H9 (cell line): ENCODE measurements at places on chromosomes 13 and 19. TPM values are rescaled to one million over a fixed set of nuclear protein-coding genes. Genes with fewer than 3 reads are reported as not detected.

DNA sequence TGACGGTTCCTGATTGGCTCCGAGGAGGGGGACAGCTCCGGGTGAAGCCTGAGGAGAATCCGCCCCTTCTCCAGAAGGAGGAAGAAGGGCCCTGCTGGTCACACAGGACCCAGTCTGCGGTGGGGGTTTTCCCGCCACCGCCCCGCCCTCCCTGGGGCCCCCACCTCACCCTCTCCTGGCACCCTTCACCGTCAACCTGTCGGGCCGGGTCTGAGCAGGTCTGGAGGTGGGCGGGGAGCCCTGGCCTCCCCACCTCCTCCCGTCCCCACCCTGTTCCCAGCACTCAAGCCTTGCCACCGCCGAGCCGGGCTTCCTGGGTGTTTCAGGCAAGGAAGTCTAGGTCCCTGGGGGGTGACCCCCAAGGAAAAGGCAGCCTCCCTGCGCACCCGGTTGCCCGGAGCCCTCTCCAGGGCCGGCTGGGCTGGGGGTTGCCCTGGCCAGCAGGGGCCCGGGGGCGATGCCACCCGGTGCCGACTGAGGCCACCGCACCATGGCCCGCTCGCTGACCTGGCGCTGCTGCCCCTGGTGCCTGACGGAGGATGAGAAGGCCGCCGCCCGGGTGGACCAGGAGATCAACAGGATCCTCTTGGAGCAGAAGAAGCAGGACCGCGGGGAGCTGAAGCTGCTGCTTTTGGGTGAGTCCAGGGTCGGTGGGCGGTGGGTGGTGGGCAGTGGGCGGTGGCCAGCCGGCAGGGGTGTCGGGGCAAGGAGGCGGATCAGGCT lies at the start of gene GNA15:
GNA15 (plus strand) TSS at position 73 of the 723 bp plus-strand sequence; CDS start at position 491, 418 bp downstream.
- H3K4me1 ChIP-seq: no peaks in the 10 kb centered on the region
- no peak within 1 kb of the TSS for H3K27ac ChIP-seq
- no peak for DNase-seq

DNA sequence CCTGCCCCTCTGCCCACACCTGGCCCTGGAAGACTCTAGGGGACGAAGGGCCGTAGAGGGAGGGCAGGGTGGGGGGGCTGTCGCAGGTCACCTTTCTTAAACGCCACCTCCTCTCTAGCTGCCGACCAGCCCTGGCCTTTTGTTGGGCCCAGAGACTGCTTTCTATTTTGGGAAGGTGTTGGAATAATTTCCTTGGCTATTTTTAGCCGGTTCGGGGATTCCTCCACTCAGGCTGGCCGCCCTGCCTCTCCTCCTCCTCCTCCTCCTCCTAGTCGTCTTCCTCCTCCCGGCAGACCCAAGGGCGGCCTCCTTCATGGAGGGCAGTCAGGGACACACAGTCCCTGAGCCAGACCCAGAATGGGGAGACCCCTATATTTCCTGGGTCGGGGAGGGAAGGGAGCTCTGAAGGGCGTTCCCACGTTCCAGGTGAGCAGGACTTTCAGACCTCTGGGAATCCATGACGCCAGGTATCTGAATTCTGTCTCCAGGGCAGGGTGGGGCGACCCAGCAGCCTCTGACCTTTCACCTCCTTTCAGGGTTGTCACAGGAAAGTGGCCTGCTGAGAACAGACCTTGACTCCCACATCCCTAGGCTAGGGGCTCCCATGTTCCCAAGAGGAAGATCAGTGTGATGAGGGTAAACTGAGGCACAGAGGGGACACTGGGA lies 19.9 kb downstream of the GADD45B start:
- peak overlapping the region; percentile 24; the same call in 1 of the 2 replicates for H3K4me3 ChIP-seq
- no peak overlapping the region for H3K27ac ChIP-seq
- H3K4me1 ChIP-seq: peaks cover 2% of the 10 kb centered on the region
- H3K36me3 ChIP-seq: no peaks in the 10 kb centered on the region
- no peak for DNase-seq
- H3K27me3 ChIP-seq: peaks cover under 1% of the 10 kb centered on the region; the same call in 1 of the 2 replicates

Gene LHB
- total RNA-seq: not detected in 2 replicates

Gene MYO1F
- total RNA-seq: 1.0 and 1.2 TPM in 2 replicates

- DNase-seq: no peak
- H3K4me1 ChIP-seq: peaks cover 3% of the 10 kb centered on the region; the same call in 1 of the 2 replicates
- H3K36me3 ChIP-seq: peaks cover 1% of the 10 kb centered on the region; the same call in 2 of the 3 replicates
Measured at GRCh38 chr13:109254274-109254673, 532.1 kb downstream of the IRS2 start.

DNA sequence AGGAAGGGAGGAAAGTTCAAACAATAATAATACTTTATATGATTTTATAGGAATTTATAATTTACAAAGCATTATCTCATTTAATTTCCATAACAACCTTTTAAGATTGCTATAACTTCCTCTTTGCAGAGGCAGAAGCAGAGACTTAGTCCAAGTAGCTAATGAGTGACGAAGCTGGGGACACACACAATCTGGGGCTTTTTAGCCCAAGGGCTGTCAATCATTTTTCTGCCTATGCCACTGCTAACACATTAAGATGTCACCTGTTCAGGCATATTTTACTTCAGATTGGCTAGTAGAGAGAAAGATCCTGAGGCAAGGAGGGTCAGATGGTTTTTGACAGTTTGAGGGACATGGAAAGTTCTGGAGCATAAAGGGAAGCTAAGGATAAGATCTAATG lies 12.6 kb downstream of the SCEL start:
- DNase-seq: no peak
- no peaks in the 10 kb centered on the region for H3K36me3 ChIP-seq
- no peak overlapping the region for H3K27ac ChIP-seq
- no peaks in the 10 kb centered on the region for H3K27me3 ChIP-seq
- no peaks in the 10 kb centered on the region for H3K4me1 ChIP-seq
- no peak overlapping the region for H3K4me3 ChIP-seq

- H3K36me3 ChIP-seq: peaks cover 76% of the 10 kb centered on the region
- H3K4me3 ChIP-seq: no peak overlapping the region
- H3K27me3 ChIP-seq: no peaks in the 10 kb centered on the region
- H3K27ac ChIP-seq: no peak overlapping the region
Measured at GRCh38 chr19:19674315-19674714, 5.7 kb downstream of the ZNF101 start.

Gene LGALS14
- total RNA-seq: not detected in 2 replicates

Gene ZNF534
- total RNA-seq: not detected in 2 replicates

DNA sequence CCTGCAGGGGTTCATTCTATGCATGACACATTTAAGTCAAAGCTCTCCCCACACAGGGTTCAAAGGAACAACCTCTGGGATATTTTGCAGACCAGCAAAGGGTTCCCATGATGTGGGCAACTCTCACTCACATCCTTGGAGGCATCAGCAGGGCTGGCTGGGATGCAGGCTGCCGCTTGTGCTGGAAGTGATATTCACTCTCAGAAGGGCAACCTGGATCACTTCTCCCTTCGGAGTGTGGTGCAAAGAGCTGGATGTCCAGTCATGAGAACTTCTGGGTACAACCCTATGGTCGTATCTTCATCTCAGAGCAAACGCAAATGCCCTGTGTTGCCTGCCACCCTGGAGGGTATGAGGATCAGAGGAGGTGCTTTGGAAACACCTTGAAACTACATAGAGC lies 98.6 kb downstream of the ZDHHC20 start:
- DNase-seq: peak; percentile 7
- H3K4me3 ChIP-seq: no peak overlapping the region
- H3K4me1 ChIP-seq: no peaks in the 10 kb centered on the region
- no peaks in the 10 kb centered on the region for H3K27me3 ChIP-seq
- no peaks in the 10 kb centered on the region; the same call in 2 of the 3 replicates for H3K36me3 ChIP-seq

DNA sequence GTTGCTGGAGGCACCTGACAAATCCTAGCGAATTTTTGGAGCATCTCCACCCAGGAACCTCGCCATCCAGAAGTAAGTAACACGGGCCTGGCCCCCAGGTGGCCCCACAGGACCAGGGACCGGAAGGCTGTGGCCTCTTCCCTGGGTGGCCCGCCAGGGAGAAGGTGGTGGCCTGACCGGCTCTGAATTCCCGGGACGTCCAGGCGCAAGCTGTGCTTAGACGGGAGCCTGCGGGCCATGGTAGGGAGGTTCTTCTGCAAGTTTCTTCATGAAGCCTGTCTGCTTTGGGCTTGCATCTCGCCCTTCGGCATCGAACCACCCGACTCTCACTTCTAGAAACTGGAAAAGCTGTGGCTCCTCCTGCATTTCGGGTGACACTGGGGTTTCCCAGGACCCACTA lies 47.4 kb downstream of the KDM4B start:
- DNase-seq: no peak
- H3K27me3 ChIP-seq: no peaks in the 10 kb centered on the region
- H3K27ac ChIP-seq: no peak overlapping the region
- no peak overlapping the region for H3K4me3 ChIP-seq
